ENCODE measurements at places on chromosomes 4 and X.

DNA sequence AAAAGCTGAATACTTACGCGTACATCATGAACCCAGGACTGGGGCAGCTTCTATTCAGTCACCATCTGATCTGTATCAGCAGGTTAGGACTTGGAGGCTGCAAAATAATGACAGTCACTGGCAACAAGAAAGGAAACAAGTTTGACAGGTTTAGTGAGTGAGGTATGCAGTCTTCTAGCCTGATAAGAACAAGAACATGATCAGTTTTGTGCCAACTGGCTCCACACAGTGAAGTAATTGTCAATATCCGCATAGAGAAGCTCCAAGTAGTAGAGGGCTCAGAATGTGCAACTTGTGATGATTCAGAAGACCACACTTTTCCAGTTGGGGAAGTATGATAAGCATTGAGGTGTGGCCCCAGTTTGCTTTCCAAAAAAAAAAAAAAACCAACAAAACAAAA is at the start of gene TMPRSS11F:
Gene TMPRSS11F (minus strand): TSS at position 77 of the 400 bp plus-strand sequence. CDS start 49 bp downstream, at position 28.
- no peak for DNase-seq

DNA sequence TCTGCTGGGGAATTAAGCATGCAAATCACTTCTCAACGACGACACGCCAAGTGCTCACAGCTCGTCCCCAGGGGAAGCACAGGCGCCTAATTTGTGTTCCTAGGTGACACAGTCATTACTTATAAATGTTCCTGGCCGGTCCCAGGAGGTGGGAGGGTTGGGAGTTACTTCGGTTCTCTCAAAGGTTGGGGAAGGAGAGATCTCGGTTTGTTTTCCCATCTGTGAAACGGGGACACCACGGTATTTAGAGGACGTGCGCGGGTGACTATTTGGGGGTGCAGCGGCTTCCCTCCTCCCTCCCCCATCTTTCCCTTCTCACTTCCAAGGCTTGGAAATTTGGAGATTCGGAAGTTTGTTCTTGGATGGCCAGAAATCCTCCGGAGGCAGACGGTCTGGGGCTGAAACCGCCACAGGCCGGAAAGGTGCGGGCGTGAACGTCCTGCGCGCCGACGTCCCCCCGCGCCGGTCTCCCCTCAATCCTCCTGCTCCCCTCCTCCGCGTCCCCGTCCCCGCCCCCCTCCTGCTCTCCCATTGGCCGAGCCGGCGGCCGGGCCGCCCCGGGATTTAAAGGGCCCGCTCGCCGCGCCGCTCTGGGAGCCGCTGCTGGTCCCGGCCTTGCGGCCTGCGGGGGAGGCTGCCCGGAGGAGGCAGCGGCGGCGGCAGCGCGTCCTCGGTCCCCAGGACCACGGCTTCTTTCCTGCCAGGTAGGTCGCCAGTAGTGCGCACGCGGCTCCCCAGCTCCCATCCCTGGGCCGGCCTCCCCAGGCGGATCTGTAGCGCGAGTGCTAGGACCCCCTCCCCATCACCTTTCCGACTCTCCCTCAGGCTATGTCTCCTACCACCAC is at the start of gene PORCN:
Gene PORCN (plus strand): TSS at position 593 of the 845 bp plus-strand sequence. CDS start 829 bp downstream, outside the sequence.
- peak; percentile 76 for DNase-seq

- DNase-seq: no peak
Measured at GRCh38 chr4:134756421-134756820, 554.8 kb upstream of the PABPC4L start.

- DNase-seq: no peak
Measured at GRCh38 chr4:112766422-112766821, 129.5 kb downstream of the LARP7 start.

GRCh38 chrX:97402903-97403302 is 519.2 kb downstream of the RPA4 start:
- no peak for DNase-seq

DNA sequence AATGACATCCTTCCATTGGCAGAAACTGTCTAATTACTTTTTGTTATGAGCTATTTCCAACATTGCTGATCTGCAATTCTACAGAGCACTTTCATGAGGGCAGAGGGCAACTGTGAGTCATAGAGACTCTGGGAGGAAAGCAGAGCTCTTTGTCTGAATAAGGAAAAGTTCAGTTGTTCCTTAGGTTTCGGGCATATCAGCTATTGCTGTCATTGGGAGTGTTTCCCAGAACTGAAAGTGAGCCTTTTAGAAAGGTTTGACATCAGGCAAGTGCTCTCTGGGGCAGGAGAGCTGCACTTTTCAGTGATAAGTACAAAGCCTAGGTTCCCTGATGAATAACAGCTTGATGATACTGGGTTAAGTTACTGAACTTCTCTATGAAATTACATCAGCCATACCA is 119.2 kb upstream of the EDNRA start:
- DNase-seq: no peak

DNA sequence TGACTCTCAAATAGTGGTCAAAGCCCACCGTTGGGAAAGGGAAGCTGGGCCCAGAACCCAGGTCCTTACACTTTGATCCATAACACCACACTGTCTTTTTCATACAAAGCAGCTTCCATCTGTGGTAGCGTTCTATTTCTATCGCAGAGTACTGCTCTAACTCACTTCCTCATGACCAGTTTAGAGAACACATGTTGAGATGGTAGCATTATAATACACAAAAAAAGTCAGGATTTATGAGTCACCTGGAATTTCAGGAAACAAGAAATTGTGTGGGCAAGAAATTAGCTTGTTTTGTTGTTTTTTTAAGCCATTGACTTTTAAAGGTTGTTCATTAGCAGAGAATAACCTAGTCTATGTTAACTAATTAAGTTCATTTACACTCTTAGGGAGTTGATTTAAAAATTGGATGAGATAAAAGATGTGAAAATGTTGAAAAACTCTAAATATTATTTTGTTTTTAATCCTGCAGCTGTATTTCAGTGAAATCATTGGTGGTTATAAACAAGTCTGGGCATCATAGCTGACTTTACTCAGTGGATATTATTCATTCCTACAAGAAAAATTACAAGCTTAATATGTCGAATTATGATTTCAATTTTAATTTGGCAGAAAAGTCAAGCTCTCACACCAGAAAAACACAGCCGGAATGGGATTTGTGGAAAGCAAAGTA is 1011.1 kb upstream of the HS3ST1 start:
- no peak for DNase-seq

GRCh38 chr4:40395166-40395900 is 60.2 kb downstream of the CHRNA9 start:
- no peak for DNase-seq

- no peak for DNase-seq
Measured at GRCh38 chrX:152177052-152177451, 38.7 kb upstream of the MAGEA10 start.

DNA sequence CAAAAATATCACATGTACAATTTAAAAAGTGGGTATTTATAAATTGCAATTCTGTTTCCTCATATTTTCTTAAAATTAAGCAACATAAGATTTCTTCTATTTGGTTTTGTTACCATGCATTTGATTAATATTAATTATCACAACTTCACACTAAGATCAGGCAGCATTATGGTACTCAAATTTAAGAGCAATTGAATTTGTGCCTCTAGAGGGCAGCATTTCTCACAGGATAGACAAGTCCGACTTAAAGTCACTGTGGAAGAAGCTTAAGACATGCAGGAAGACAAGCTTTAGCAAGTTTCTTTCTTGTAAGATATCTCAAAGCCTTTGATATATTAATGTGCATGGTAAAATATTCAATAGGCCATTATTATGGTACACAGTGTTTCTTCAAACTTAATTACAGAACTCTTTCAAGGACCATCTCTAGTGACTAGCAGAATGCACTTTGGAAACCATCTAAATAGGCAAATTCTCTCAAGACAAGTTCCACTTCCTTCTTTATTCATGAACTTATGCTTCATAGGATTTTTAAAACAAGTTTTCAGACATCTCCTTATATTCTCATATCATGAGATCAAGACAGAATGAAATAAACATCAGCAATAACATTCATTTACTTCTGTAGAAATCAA is 35.0 kb downstream of the FBXW7 start:
- DNase-seq: peak; percentile 2

DNA sequence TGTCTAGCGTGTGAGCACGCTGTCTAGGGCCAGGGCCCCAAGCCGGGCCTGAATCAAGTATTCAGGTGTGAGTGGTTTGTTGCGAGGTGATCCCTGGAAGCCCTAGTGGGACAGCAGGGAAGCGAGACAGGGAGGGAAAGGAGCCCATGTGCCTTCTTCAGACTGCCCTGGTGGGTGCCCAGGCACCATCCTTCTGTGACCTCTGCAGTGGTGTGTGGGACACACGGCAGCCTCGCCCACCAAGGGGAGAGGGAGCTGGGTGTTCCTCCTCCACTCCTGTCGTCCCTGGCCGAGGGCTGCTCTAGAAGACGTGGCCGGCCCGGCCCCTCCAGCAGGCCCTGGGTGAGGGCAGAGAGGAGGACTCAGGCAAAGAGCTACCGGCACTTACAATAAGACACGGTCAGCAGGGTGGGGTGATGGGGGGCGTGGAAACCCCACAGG is 47.4 kb downstream of the HTRA3 start:
- DNase-seq: no peak

DNA sequence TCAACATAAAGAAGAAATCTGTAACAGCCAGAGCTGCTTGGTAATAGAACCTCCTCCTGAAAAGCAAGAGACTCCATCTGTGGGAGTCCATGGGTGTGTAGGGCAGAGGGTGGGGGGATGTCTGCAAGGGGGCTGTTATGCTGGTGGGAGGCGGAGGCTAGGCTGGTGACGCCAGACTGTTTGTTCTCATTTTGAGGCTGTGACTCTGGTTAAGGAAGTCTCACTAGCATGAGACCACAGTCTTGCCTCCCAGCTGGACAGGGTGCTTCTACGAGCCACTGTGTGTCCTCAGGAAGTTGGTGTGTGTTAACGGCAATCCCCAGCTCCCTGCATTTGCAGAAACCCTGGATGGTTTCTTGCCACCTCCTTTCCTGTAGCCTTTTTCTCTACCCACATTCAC is 79.8 kb downstream of the NSUN7 start:
- DNase-seq: no peak

DNA sequence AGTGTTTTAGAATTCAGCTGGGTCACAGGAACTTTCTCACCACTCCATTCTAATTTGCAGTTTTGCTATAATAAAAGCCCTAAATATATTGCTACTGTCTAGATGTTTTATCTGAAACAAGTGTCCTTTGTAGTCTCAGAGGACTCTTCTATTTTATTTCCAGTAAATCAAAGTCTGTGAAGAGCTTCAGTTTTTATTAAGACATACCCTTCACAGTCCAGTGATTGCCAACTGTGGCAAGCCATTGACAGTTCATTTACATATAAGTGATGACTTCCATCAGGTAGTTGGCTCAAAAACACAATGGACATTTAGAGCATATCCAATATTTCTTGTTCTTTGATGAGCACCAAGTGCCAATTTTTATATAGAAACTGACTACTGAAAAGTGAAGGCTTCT is 466.1 kb downstream of the IQCM start:
- DNase-seq: no peak

DNA sequence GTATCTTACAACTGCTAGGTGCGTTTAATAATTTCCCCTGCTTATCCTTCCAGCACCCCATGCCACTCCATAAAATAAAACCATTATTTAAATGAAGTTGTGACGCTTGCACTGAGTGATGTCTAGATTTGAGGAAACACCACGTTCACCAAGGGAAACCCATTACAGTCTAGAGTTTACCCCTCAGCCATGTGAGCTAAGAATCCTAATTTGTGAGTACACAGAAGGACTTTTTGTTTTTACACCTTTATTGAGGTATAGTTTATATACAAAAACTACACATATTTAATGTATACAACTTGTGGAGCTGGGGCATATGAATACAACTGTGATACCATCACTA is 326.8 kb downstream of the RAPGEF2 start:
- no peak for DNase-seq

GRCh38 chr4:10035130-10035529 is 13.8 kb upstream of the SLC2A9 start:
- no peak for DNase-seq

- peak; percentile 29 for DNase-seq
Measured at GRCh38 chr4:70601422-70602039, 9.5 kb downstream of the AMBN start.

DNA sequence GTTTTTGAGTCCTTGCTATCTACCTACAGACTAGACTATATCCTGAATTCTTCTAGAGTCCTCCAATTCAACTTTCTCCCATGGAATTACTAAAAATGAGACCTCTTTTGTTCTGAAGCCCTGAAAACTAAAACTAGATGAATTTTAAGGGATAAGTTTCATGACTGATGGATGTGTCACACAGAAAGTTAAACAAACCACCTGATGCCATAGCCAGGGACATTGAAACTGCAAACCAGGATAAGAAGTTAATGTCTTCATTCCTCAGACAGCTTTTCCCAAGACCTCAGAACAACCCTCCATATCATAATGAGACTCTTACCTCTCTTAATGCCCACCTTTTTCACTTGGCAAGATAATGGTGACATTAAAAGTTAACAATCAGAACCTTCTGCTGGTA is 81.5 kb upstream of the PTPN13 start:
- DNase-seq: no peak

- no peak for DNase-seq
Measured at GRCh38 chr4:60682901-60683300, 517.2 kb upstream of the ADGRL3 start.

DNA sequence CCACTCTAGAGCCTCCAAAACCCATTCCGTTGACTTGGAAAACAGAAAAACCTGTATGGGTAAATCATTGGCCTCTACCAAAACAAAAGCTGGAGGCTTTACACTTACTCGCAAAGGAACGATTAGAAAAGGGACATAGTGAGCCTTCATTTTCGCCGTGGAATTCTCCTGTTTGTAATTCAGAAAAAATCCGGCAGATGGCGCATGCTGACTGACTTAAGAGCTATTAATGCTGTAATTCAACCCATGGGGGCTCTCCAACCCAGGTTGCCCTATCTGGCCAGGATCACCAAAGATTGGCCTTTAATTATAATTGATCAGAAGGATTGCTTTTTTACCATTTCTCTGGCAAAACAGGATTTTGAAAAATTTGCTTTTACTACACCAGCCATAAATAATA is 60.8 kb downstream of the ZNF732 start:
- no peak for DNase-seq

DNA sequence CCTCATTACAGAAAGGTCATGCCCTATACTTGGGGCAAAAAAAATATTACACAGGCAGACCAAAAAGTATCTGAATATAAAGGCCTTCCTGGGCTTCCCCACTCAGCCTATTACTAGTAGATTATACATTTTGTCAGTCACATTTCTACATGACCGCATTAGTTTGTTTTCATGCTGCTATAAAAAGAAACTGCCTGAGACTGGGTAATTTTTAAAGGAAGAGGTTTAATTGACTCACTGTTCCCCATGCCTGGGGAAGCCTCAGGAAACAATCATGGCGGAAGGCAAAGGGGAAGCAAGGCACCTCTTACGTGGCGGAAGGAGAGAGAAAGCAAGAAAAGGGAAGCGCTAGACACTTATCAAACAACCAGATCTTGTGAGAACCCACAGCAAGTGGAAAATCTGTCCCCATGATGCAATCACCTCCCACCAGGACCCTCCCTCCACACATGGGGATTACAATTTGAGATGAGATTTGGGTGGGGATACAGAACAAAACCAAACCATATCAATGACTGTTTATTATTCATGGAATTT is 1312.0 kb downstream of the PCDH7 start:
- DNase-seq: no peak

GRCh38 chrX:139085404-139085803 is 373.9 kb upstream of the FGF13 start:
- DNase-seq: no peak
